ENCODE measurements at places on chromosomes 2 and 18. TPM values are rescaled to one million over a fixed set of nuclear protein-coding genes. Genes with fewer than 3 reads are reported as not detected.

DNA sequence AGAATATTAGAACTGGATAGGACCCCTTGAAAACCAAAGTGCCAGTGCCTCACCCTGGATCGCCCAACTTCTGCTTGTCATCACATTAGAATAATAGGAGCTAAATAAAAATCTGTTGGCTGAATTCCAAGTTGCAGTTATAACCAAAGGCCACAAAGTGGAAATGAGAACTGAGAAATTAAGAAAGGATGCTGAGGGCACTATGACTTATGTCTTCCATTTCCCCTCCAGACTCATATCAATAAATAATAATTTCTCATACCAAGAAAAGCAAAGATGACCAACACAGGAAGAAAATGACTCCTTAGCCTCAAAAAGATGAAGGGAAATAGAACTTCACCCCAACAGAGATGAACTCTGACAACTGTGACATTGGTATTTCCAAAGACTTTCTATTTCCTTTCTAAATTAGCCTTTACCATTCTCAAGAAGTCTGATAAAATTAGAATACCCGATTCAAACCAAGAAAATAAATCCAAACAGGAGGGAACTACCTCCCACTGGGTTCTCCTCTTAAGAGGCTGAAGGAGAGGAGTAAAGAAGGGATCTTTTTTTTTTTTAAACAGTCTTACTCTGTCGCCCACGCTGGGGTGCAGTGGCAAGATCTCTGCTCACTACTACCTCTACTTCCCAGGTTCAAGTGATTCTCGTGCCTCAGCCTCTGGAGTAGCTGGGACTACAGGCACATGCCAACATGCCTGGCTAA lies 46.5 kb upstream of the EPG5 start:
- no peak for DNase-seq

- no peak for DNase-seq
Measured at GRCh38 chr2:117818921-117819320, 4.4 kb downstream of the DDX18 start.

GRCh38 chr2:241953324-241953928 lies 83.9 kb downstream of the RTP5 start:
- no peak for DNase-seq

DNA sequence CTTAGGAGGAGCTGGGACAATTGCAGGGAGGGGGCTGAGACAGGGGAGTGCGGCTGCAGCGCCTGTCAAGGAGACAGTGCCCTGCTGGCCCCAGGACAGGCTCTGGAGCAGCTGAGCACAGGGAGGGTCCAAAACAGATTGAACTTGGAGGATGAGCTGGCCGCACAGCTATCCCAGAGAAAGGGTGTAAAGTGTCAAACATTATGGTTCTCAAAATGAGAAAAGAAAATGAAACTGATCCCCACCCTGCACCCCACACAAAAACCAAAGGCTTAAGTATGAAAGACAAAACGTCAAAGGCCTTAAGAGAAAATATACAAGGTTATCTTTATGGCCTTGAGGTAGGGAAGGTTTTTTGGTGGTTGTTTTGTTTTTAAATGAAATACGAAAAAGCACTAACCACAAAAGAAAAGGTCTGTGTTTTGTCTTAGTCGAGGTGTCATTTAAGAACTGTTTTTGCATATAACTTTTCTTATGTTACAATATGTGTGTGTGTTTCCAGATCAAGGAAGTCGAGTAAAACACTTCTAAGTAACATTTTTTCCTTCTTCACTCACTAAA lies 111.8 kb downstream of the HDAC4 start:
- DNase-seq = no peak

- no peak for DNase-seq
Measured at GRCh38 chr2:15679386-15679924, 87.8 kb downstream of the DDX1 start.

DNA sequence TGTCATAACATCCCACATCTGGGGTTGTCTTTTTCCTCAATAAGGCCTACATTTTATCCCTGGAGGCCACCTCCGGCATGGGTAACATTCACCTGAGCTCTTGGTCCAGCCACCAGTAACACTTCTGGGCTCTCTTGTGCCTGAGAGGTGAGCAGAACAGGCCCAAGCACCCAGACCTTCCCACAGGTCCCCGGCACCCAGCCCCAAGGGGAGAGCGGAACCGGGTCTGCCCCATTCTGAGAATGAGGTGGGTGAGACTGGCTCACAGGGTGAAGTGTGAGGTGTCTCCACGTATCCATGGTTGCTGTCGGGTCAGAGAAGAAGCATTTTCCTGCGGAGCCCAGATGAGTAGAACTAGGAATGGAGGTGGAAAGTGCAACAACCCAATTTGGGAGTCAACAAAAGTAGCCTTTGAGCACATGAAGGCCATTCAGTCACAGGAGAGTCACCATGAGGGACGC lies 496.7 kb upstream of the MYT1L start:
- DNase-seq = peak; percentile 83

GRCh38 chr2:163453920-163454319 lies 281.9 kb downstream of the FIGN start:
- no peak for DNase-seq

DNA sequence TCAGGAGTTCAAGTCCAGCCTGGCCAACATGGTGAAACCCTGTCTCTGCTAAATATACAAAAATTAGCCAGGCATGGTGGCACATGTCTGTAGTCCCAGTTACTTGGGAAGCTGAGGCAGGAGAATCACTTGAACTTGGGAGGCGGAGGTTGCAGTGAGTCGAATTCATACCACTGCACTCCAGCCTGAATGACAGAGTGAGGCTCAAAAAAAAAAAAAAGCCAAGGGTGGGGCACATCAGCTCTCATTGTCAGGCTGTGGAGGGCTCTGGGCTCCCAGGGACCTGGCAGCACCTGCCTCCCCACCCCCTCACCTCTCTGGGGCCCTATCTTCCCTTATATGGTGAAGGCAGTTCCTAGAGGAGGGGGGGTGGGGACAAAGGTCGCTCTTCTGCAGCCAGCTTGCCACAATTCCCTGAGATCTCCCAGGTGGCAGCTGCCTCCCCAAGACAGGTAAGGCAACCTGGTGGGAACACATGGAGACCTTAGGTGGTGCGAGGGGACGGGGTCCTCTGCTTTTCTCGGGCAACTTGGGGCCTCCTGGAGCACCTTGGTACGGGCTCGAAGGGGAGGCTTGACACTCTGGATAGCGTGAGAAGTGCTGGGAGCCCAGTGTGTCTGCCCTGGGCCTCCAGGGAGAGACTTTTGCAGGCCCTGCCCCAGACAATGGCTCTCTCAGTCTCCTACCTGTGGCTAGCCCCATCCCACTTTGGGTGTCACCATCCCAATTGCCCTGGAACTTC lies at the start of gene VIL1:
Gene VIL1, plus strand, starts transcription at position 407 of the 742 bp plus-strand sequence. CDS start 4,656 bp downstream, outside the sequence.
- no peak for DNase-seq

GRCh38 chr2:43595603-43596412 lies at the start of gene THADA:
Gene THADA (minus strand): TSS chr2:43596038. CDS start chr2:43592392, 3,646 bp downstream.
- peak; percentile 99 for DNase-seq

GRCh38 chr2:55923982-55924321 lies 370 bp upstream of the EFEMP1 start:
- no peak for DNase-seq

DNA sequence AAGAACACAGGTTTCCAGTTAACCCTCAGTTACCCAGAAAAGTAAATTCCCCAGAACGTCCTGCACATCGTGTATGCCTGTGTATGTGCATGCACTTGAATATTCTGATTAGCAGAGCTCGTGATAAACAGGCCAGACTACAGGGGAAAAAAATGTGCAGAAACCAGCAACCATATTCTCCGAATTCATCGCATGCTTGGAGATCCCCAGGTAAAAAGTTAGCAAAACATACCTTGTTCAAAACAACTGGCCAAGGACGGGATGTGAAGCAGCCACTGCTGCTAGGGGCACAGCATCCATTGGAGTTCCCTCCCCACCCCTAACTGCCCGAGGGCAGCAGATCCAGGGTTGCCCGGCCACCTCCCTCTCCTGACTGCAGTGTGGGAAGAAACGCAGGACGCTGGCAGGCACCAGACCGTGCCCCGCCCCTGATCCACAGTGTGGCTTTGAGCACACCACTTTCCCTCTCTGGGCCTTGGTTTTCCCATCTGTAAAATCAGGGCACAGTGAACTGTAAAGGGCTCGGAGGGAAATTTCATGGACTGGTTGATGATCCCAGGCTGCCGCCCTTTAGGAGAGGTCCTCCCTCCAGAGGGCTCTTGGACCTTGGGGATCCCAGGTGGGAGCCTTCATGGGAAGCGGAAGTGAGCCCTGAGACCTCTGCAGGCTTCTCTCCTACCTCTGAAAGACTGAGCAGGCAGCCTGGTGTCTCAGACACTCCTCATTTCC lies 11.9 kb upstream of the ARID5A start:
- DNase-seq = no peak

- DNase-seq = peak; percentile 87
Measured at GRCh38 chr2:25228848-25229278, 60.5 kb upstream of the POMC start.

DNA sequence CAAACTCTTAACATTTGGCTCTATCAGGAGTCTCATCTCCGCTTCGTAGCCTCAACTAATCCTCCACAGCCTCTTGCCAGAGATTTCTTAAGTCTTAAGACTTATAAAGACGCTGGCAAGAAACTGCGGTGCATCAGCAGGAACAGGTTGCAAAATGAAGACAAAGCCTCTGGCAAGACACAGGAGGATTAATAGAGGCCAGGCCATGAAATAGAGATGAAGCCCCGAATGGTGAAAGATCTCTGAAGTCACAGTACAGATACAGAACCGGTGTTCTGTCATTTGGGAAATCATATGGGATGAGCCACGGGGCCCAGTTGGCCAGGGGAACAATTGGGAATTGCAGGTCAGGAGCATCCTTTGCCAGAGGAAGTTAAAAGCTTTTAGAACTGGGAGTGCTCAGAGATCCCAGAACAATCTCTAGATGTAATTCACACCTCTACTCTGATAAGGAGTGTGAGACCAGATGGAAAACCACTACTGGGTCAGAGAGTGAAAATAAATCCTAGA lies 190.9 kb upstream of the FOSL2 start:
- no peak for DNase-seq

- DNase-seq = no peak
Measured at GRCh38 chr2:160275656-160276055, 75.6 kb upstream of the ITGB6 start.

DNA sequence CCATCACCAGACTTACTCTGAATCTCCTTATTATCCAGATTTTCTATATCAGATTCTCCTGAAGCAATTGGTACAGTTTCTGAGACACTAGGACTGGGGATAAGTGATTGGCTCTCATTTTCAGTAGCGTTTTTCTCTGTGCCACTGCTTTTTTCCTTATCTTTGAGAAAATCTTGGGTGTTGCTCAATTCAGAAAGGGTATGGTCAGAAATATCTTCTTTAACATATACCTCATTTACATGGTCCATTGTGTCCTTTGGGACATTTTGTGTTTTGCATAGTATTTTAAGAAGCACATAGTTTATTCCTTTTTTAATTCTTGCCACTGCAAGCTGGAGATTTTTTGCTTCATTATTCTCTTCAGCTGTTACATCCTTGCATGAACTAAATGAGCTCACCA lies 56.6 kb upstream of the SCN9A start:
- no peak for DNase-seq

DNA sequence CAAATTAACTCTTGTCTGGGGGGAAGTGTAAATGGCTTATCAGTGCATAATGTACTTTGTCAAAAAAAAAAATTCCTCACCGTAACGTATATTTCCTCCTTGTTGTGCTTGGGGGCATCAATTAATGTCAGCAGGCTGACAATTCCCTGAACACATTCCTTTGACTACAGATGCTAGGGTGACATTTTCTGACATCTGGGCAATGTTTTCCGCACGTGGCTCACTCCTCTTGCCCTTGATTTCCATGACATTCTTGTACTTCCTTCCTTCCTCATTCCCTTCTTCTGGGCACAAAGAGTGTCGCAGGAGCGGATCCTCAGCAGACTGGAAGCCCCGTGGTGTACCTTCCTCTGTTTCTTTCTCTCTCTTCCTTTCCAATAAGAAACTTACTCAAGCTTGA lies 173.7 kb downstream of the SP3 start:
- DNase-seq = no peak

GRCh38 chr2:216516730-216517350 lies 18.2 kb downstream of the RPL37A start:
- no peak for DNase-seq

DNA sequence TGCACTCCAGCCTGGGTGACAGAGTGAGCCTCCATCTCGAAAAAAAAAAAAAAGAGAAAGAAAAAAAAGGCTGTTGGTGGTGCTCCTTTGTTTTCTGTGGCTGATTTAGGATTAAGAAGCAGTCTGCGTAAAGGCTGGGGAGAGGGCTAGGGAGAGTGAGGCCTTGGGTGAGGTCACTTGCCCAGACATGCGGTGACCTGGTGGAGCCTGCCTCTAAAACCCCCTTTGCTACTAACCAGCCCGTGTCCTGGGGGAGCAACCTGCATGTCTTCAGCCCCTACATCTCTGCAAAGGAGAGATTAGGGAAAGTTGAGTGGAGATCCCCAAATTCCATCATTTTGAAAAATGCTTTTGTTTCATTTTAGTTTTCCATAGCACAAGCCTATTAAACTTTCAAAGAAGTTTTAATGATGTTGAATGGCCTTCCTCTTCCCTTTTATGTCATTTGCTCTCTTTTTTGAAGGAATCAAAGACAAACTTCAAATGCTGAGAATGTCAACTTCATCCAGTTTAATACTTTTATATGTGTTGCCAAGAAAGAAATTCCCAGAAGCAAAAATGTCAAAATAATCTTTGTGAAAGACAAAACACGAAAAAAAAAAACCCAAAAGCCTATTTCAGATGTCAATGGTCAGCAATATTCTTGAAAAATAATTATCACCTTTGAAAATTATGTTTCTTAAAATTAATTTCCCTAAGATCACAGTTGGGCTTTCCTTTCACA lies 38.9 kb upstream of the RALBP1 start:
- DNase-seq = peak; percentile 64

GRCh38 chr2:85538507-85539360 lies at the start of gene MAT2A:
Gene MAT2A (plus strand): TSS chr2:85539168. CDS start chr2:85539288, 120 bp downstream.
- peak; percentile 98 for DNase-seq

GRCh38 chr2:46009772-46010171 lies 287.4 kb upstream of the EPAS1 start:
- DNase-seq = no peak

- no peak for DNase-seq
Measured at GRCh38 chr2:47554311-47554905, 151.5 kb downstream of the MSH2 start.

DNA sequence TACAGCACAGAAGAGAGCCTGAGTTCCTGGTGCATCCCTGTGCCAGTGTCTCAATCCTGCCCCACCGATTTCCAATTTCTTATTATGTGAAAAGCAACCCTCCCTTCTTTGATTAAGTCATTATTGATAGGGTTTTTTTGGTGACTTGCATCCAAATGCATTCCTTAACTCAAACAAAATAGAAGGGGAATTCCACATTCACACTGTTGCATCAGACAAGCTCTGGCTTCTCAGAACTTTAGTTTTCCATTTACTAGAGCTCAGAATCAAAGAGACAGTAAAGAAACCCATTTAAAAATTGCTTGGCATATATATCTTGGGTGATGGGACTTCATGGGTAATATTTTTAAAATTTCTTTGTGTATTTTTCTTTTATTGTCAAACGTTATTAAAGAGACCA lies 13.8 kb upstream of the TMEM200C start:
- no peak for DNase-seq

Gene TCF23
- not detected for total RNA-seq

Gene SCN1A
- total RNA-seq = not detected

Gene CYRIA
- 2.8 TPM for total RNA-seq

Gene SPP2
- not detected for total RNA-seq

Gene DSG2
- total RNA-seq = 16.6 TPM

Gene ALPI
- not detected for total RNA-seq
